ENCODE measurements at places on chromosomes 7 and 10.

DNA sequence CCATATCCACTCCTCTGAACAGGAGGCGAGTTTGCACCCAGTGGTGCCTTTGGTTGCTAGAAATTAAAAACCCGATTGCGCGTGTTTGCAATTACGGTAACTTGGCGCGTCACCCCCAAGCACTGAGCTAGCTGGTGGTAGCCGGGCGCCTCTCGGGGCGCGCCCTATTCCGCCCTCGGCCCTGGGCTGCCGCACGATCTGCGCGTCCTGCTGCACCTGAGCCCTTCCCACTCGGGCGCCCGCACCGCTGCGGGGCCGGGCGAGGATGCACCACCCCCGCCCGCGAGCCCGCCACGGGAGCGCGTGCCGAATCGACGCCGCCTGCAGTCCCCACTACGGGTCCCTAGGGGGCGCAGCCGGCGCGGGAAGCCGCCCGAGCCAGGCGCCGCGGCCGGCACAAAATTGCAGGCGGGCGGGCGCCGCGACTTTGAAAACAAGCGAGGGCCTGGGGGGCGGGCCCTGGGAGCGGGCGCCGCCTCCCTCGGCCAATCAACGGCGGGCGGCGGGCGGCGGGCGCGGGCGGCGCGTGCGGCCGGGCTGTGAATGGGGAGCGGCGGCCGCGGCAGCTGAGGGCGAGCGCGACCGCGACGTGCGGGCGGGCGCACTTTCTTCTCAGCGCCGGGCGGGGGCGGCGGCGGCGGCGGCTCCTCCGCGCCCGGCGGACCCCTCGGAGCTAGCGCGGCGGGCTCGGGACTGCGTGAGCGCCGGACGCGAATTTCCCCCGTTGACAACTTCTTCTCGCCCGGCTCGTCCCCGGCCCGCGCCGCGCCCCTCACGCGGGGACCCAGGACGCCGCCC is at the start of gene SDK1:
Gene SDK1, plus strand, starts transcription at position 602 of the 798 bp plus-strand sequence. CDS start 335 bp downstream, outside the sequence.
- DNase-seq = peak; percentile 57

DNA sequence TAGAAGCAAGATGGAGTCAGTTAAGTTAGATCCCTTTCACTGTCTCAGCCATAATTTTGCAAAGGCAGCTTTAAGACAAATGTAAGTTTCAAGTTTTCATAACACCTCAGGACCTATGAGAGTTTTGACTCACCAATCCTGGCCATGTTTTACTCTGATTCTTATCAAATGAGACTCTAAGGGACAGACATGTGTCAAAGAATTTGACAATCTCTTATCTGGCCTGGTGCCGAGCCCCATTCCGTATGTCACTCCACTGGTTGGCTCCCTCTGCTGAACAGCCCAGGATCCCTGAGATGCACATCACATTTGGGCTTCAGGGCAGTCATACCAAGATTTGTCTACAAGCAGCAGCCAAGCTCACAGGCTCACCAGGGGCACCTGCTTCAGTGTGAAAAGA is 187.6 kb upstream of the STK17A start:
- no peak for DNase-seq

DNA sequence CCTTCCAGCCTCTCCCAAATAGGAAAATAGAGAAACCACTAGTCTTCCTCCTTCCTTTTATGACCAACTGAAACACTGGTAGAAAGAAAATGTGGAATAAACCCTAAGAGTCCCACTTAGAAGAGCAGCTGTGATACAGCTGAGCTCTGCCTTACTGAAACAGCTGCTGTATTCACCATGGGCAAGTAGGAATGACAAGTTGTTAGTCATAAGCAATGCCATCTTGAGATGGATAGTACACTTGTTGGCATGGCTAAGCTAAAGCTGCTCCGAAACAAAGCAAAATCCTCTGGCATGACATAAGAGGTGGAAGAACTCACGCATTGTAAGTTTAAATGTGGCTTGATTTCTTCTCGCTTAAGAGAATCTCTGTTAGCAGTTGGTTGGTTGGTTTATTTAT is 48.3 kb upstream of the TMEM236 start:
- DNase-seq = peak; percentile 4

DNA sequence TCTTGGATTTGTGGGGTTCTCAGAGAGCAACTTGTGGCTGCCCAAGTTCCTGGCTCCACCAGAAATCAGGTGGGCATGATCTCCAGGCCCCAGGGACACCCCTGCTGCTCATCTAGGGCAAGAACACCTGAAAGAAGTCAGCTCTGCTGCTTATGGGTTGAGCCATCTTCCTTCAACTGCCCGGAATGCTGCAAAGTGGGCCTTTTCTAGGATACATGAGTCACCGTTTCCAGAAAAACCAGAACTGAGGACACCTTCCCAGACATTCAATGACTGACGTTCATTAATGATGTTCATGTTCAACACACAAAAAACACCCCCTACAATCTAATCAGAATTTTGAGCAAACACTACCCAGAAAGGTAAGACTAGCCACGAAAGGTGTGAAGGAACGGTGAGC is 98.0 kb downstream of the MAD1L1 start:
- no peak for DNase-seq

GRCh38 chr10:88186335-88186734 is 322.9 kb downstream of the PTEN start:
- DNase-seq = peak; percentile 78

DNA sequence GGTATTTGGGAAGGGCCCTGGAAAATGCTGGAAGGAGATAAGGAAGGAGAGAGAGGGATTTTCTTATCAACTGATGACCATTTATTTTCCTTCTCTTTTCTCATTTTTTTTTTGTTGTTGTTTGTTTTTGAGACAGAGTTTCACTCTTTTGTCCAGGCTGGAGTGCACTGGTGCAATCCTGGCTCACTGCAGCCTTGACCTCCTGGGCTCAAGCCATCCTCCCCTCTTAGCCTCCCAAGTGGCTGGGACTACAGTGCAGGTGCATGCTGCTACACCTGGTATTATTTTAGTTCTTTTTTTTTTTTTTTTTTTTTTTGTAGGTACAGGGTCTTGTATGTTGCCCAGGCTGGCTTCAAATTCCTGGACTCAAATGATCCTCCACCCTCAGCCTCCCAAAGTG is 52.2 kb downstream of the HIP1 start:
- no peak for DNase-seq

DNA sequence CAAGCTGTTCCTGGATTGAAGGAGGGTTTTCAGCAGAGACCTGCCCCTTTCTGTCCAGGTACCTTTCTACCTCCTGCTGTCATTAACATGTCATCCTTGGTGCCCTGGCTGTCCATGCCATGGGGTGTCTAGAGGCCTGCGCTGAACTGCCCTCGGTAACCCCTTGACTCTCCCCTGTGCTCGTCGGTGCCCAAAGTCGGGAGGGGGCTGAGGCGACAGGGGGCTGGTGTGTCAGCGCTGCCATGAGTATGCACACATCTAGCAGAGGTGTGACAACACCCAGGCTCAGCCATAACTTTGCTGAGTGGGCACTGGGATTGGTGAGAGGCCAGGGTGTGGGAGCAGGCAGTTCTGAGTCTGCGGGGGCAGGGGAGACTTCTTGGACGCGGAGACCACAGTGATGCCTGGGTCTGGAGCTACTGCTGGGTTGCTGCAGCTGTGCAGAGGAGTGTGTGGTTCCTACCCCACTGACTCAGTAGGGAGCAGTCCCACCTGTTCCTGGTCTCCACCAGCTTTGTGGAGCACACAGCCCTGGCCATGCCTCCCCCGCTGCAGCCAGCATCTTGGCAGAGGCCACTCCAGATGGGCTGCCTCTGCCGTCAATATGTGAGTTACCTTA is 376.2 kb upstream of the SEMA3C start:
- DNase-seq = peak; percentile 23

DNA sequence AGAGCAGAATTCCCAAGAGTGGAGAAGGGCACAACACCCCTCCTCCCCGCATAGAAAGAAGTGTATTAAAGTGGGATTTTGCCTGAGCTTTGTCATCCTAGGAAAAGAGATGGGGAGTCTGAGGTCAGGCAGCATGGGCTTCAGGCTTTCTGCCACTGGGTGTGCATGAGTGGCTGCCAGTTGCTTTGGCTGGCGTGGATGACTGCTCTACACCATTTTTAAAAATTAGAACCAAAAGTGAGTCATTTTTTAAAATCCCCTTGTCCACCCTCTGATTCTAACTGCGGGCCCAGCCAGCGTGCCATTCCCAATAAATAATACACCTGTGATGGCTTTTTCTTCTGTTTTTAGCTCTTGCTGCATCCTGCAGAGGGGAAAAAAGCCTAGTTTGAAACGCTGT is 13.4 kb downstream of the SLC29A3 start:
- DNase-seq = no peak

DNA sequence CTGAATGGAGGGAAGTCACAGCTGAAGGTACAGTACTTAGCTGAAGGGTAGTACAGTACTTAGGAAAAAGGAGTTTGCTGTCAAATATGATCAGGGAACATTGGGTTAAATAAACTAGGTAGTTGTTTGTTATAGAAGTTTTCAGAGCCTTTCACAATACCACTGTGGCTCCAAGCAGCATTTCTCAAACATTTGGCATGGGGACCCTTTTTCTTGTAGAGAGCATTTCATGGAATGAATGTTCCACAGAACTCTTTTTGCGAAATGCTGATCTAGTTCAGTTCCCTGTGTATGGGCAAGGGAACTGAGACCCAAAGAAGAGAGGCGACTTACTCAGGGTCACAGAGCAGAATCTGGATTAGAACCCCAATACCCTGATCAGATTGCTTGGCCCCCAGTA is 31.5 kb upstream of the DDX50 start:
- peak; percentile 31 for DNase-seq

GRCh38 chr7:151940048-151940811 is 16.0 kb upstream of the GALNTL5 start:
- peak; percentile 9 for DNase-seq

Data from skeletal muscle cell (primary cell).